ENCODE measurements at places on chromosomes 1 and 21.
A peak's percentile ranks its signal among the peaks of the same experiment; 100 is the strongest.

GRCh38 chr1:241229216-241229615, 127.8 kb downstream of the RGS7 start:
- DNase-seq, result no peak

- DNase-seq, result peak; percentile 59
These were observed 92.0 kb upstream of the RALGPS2 start for GRCh38 chr1:178633056-178633455.

GRCh38 chr1:58346036-58346355, 200.5 kb downstream of the OMA1 start:
- no peak for DNase-seq

- no peak for DNase-seq
These were observed 98.5 kb downstream of the OSBPL9 start for GRCh38 chr1:51715369-51715768.

GRCh38 chr1:34276606-34277005, 99.9 kb downstream of the C1orf94 start:
- DNase-seq, result no peak

DNA sequence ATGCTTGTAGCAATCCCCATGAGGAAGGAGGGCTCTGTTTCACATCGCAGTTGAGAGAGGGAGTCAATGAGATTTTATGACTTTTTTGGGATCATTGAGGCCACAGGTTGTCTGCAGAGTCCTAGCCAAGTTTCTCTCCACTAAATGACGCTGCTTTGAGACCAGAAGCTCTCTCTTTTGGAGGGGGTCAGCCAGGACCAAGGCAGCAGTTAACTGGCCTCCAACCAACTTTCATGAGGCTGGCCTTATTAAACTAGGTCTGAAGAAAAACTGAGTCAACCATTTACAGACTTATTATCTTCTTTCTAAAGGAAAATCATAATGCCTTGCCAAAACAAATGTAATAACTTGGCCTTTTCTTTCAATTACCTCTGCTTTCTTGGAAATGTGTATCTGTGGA, 8.6 kb downstream of the WLS start:
- no peak for DNase-seq

DNA sequence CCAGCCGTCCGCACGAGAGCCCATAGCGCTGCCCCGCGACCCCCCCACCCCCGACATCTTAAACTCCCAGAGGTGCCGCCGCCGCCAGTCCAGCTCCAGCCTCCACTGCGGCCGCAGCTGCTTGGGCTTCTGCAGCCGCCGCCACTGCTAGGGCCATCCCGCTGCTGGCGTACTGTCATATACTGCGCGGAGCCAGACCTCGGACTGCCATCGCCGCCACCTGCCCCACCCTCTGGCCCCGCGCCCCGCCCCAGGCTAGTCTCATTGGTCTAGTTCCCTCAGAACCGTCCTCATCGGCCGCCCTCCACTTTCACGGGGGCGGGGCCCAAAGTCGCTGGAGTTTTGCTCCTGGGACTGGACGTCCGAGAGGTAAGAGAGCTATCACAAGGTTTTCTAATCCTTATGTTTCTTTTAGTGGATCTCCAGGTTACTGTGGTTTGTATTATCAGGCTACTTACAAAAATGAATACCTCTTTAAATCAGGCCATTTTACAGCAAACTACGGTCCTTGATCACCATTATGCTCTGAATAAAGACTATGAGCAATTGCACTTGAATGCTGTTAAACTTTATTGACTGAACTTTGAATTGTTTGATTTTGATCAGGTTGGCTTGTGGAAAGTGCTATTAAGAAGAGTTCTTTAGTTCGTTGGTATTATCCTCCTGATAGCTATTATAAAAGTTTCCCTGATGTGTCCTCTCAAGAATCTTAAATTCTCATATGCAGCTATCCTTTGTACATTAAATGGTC, 2.8 kb upstream of the CD1D start:
- peak; percentile 46 for DNase-seq

- peak; percentile 53 for DNase-seq
These were observed 1.2 kb downstream of the SARS1 start for GRCh38 chr1:109214695-109215623.

GRCh38 chr1:201650623-201650933, 111.7 kb downstream of the NAV1 start:
- no peak for DNase-seq

- DNase-seq, result no peak
These were observed 36.7 kb downstream of the CRB1 start for GRCh38 chr1:197304638-197305200.

DNA sequence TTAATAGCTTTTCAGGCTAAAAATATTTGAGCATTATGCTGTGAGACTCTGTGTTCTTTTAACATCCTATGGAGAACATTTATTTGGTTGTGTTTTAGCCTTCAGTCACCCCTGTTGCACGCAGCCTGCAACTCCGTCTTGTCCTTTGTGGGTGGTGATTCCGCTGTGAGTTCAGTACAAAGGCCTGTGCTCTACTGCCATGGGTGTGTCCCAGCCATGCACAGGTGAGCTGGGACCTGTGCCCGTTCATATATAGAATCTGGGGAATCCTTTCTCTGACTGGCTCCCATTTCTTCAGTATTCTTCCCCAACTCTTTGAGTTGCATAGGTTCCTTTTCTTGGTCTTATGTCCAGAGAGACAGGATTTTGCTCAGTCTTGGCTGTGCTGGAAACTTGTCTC, 61.4 kb downstream of the ACTL8 start:
- no peak for DNase-seq

- peak; percentile 67 for DNase-seq
These were observed 823 bp upstream of the SYF2 start for GRCh38 chr1:25232866-25233784.

- no peak for DNase-seq
These were observed 6.4 kb downstream of the XCL1 start for GRCh38 chr1:168582688-168583336.

DNA sequence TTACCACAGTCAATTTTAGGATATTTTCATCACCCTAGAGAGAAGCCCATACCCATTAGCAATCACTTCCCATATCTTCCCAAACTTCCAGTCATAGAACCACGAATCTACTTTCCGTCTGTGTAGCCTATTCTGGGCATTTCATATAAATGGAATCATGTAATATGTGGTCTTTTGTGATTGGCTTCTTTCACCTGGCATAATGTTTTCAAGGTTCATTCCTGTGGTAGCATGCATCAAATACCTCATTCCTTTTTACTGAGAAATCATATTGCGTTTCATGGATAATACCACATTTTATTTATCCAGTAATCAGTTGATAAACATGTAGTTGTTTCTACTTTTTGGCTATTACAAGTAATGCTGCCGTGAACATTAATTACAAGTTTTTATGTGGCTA, 21.5 kb downstream of the DESI2 start:
- no peak for DNase-seq

- DNase-seq, result no peak
These were observed 10.0 kb downstream of the ITLN1 start for GRCh38 chr1:160874935-160875334.

DNA sequence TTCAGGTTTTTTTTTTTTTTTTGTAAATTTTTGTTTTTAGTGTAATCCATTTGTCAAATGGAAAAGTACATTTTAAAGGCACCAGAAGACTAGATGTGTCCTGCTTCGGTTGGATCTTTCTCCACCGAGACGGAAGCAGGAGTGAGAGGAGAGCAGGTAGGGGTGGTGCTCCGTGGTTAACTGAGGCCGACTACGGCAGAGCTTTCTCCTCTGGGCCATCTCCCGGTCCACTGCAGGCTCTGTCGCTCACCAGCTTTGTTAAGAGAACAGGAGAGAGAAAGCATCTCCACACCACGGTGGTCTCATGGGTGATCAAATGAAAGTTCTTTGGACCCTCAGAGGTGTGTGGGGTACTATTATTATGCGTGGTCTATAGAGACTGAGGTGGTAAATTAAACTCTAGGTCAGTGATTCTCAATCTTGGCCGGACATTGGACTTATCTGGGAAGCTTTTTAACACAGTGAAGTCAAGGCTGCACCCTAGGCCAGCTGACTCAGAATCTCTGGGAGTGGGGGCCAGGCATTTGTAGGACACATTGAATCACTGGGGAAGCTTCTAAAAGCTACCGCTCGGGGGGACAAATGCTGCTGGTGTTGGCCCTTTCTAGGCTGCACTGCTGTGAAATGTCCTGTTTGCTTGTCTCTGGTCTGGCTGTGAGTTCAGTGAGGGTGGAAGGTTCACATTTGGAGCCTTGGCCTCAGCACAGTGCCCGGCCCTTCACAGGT, 25.0 kb downstream of the ABCA4 start:
- DNase-seq, result no peak

- DNase-seq, result no peak
These were observed 6.2 kb upstream of the BMP8A start for GRCh38 chr1:39485046-39485803.

DNA sequence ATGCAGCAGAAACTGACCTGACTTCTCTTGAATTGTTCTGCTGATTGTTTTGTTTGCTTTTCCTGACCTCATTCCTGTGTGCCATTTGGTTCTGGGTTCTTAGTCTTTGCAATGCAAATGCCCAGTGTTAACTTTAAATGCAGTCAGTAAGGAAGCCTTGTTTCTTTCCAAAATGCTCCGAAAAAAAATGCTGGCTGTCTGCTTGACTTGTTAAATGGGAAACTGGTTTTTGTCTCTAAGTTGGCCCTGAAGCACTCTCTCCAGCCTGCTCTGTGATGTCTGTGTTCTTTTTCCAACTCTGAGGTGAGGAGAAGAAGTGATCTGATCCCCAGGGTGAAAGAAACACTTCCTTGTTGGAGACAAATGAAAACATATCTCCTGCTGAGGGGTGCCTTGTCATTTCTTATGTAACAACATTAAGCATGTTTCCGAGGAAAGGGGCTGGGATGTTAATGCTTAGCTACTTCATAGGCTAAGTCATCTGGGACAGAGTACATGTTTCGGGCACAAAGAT, 256.3 kb upstream of the ADGRL4 start:
- DNase-seq, result no peak

DNA sequence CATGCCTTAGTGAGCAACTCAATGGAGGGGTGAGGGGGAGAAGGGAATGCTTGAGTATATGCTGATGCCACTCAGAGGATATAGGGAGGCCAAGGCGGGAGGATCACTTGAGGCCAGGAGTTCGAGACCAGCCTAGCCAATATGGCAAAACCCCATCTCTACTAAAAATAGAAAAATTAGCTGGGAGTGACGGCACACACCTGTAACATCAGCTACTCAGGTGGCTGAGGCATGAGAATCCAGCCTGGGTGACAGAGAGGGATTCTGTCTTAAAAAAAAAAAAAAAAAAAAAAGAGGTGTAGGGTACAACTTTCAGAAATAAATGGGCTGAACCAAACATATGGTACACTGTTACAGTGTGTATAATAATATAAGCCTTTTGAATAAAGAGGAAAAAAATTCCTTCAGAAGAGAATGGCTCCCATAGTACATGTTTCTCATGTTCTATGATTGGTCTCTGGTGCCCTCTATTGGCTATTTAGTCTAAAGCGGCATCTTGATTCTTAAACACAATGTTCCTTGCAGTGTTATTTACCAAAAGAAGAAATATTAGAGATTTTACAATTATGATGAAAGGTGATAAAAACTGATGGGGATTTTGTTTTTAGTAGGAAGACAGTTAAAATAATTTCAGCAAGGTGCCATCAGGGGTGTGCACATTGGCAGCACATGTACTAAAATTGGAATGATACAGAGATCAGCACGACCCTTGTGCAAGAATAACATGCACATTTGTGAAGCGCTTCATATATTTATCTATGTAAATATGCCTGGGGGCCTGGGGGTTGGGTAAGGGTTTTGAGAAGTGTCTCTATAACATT, 109.8 kb downstream of the PATJ start:
- DNase-seq, result peak; percentile 19

- no peak for DNase-seq
These were observed 62.5 kb downstream of the TBX15 start for GRCh38 chr1:118925651-118926050.

- no peak for DNase-seq
These were observed 65.2 kb upstream of the KCNE2 start for GRCh38 chr21:34298534-34299167.

DNA sequence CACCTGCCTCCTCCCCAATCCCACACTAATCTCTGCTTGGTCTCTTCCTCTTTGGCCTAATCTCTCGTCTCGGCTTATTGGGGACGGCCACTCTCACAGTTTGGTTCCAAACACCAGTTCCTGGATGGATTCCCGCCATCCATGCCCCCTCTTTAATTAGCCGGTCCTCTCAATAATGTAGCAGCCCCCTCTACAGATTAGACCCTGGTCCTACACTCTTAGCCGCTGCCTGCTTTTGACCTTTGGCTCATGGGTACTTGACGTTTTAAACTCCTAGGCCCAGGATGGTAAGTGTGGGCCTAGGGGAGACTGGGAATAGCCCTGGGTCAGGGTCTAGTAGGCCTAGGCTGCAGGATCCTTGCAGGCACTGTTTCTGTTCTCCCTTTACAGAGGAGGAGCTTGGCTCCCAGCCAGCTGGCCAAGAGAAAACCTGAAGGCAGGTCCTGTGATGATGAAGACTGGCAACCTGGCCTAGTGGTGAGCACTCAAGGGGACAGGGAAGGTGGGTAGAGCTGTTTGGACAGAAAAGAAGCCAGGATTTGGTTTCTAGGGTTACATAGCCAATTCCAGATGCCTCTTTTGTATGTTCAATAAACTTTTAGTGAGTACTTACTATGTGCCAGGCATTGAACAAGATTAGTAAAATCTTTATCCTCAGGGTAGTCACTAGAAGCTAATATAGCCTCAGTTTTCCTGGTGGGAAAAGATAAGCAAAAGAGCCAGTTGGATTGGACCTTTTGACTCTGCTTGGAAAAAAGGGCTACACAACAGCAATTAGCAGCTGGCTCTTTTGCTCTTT, 758 bp downstream of the RAD54L start:
- peak; percentile 8 for DNase-seq

DNA sequence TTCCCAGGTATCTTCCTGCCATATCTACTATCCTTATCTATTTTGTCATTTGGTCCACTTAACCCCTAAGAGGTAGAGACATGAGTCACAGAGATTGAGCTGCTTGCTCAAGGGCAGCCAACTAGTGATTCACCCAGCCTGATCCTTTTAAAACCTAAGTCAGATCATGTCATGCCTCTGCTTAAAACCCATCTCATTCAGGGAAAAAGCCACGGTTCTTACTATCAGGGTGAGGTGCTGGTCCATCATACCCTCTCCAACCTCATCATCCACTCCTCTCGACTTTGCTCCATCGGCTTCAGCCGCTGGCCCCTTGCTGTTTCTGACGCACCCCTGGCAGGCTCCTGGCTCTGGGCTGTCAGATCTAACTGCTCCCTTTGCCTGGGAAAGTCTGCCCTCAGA, 14.4 kb upstream of the PPP1R15B start:
- DNase-seq, result peak; percentile 46

DNA sequence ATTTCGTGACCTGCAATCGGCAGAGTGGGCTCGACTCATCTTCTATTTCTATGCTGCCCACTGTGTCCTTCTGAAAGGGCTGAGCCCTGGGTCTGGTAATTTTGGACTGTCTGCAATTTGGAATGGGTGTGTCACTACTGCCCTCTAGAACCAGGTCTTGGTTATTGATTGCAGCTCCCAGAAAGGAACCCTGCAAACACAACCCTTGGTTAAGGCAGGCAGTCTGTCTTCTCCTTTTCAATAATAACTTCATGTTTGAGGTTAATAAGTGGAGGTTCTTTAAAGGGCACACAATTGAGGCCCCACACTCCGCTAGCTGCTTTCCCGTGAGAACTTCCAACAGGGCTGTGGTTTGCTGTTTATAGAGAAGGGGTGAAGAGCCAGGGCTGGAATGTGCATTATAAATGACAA, 79.9 kb upstream of the LYST start:
- DNase-seq, result peak; percentile 57

GRCh38 chr1:35603941-35604340, 30.8 kb downstream of the TFAP2E start:
- DNase-seq, result no peak

All from HTR-8/SVneo (cell line).